Fibroblast of mammary gland (primary cell): ENCODE measurements at places on chromosomes 13 and 19.

DNA sequence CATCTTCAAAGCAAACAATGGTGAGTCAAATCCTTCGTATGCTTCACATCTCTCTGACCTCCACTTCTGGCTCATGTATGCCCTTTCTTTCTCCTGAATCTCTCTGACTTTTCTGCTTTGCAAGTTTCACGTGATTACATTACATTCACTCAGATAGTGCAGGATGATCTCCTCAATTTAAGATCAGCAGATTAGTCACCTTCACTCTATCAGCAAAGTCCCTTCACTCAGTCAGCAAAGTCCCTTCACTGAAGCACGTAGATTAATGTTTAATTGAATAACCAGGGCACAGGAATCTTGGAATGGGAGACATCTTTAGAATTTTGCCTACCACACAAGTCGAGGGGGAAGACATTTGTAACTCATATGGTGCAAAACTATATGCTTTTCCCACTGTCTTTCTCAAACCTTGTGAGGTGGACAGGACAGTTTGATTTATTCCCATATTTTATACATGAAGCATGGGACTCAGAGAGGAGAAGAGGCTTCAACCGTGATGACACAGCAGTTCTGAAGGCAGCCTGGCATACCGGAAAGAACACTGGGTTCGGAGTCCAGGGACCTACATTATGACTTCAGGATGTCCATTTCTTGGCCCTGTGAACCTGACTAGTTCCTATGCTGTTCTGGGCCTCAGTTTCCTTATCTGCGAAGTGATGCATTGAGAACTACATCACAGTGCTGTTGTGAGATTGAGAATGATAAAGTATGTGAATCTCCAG lies 23.3 kb downstream of the SIGLECL1 start:
- DNase-seq: no peak

GRCh38 chr13:32310134-32310706 lies 4.9 kb downstream of the ZAR1L start:
- DNase-seq: peak; percentile 76

- DNase-seq: no peak
Measured at GRCh38 chr13:41461527-41462139, 4.3 kb downstream of the RGCC start.

GRCh38 chr13:113116206-113116800 lies 6.3 kb upstream of the F10 start:
- DNase-seq: no peak

GRCh38 chr19:49781394-49781793 lies 14.6 kb downstream of the AP2A1 start:
- DNase-seq: no peak

- no peak for DNase-seq
Measured at GRCh38 chr13:110548891-110549794, 12.4 kb downstream of the RAB20 start.

DNA sequence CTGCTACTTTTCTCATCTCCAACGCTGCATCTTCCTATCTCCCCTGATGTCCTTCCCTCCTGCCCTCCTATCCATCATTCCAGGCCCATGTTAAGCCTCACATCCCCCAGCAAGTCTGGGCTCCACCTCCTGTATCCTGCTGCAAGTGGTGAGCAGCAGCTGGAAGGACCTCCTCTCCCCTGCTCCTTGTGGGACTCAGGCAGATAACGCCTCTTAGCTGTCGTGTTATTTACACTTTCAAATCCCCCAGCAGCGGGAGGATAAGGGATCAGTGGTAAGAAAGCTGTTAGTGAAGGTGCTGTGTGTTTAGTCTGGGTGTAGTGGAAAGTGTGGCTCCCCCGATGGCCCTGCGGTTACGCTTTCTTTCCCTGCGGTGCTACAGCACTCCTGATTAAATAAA lies 211.9 kb downstream of the ZNF536 start:
- no peak for DNase-seq

DNA sequence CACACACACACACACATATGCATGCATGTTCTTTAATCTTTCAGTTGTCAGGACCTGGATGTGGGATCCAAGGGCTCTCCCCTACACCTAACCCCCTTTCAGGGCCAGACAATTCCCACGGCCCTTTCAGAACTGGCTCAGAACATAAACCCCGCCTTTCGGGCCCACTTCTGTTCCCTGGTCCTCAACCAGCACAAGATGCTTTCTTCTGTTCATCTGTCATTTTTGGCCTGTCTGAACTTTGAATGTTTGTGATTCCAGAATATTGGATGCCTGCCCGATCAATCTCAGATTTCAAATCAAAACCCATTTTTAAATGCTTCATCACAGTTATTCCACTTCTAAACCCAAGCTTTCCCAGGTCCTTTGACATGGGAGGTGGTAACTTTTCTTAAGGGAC lies 167.3 kb downstream of the USP12 start:
- DNase-seq: no peak

- DNase-seq: no peak
Measured at GRCh38 chr19:13652810-13653590, 111.3 kb upstream of the MRI1 start.

DNA sequence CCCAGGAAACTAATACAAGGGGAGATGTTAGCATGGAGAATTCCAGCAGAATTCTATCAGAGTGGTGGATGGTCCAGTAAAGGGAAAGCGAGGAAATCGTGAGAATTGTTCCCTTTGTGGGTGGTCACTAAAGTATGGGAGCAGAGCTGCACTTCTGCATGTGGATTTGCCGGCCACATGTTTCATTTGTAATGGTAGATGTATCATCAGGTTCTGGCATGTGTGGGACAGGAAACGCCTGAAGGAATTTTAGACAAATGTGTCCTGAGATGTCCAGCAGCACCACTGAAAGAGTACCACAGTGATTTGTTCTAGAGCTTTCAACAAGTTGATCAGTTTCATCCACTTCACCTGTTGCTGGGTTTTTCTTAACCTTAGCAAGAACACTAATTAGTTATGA lies 308.4 kb downstream of the SHISA2 start:
- no peak for DNase-seq
